ENCODE measurements at places on chromosomes 11 and 22. TPM values are rescaled to one million over a fixed set of nuclear protein-coding genes. Genes with fewer than 3 reads are reported as not detected.

Gene PLAAT5
- total RNA-seq, result 5.6 TPM

Gene NCF4
- total RNA-seq, result 14.1 TPM

Gene BIRC2
- 31.0 TPM for total RNA-seq

Gene PLEKHA7
- total RNA-seq, result 29.3 TPM

Gene ATF4
- 390 TPM for total RNA-seq

Gene ZNF280B
- total RNA-seq, result 0.49 TPM

Gene VSIG10L2
- 0.18 TPM for total RNA-seq

Gene GALR3
- total RNA-seq, result not detected

Gene LRRC4C
- total RNA-seq, result 5.3 TPM

Gene ADM2
- 0.74 TPM for total RNA-seq

Gene TRPM5
- 0.18 TPM for total RNA-seq

Gene GAL
- 0.61 TPM for total RNA-seq

Gene TCN1
- 4.4 TPM for total RNA-seq

Gene OR2AG1
- total RNA-seq, result not detected

Gene AQP11
- 0.74 TPM for total RNA-seq

Gene FGF19
- 0.09 TPM for total RNA-seq

Gene GRIA4
- total RNA-seq, result 0.77 TPM

Gene WNT7B
- 4.4 TPM for total RNA-seq

Gene RASL10A
- total RNA-seq, result 3.3 TPM

Gene CDC42EP1
- total RNA-seq, result 23.9 TPM

Gene USP35
- total RNA-seq, result 9.6 TPM

Gene HPX
- total RNA-seq, result 2.3 TPM

Gene CACNA1I
- total RNA-seq, result 0.15 TPM

Gene APOA5
- total RNA-seq, result 0.77 TPM

Gene KCNE3
- 14.9 TPM for total RNA-seq

Gene ANGPTL5
- not detected for total RNA-seq
